G401 (cell line): ENCODE measurements at places on chromosomes 4 and X. TPM values are rescaled to one million over a fixed set of nuclear protein-coding genes. Genes with fewer than 3 reads are reported as not detected.

GRCh38 chrX:42460706-42461105 lies 317.3 kb downstream of the PPP1R2C start:
- DNase-seq = no peak

Gene TRIM2
- 0.44 and 0.62 TPM in 2 replicates for total RNA-seq

DNA sequence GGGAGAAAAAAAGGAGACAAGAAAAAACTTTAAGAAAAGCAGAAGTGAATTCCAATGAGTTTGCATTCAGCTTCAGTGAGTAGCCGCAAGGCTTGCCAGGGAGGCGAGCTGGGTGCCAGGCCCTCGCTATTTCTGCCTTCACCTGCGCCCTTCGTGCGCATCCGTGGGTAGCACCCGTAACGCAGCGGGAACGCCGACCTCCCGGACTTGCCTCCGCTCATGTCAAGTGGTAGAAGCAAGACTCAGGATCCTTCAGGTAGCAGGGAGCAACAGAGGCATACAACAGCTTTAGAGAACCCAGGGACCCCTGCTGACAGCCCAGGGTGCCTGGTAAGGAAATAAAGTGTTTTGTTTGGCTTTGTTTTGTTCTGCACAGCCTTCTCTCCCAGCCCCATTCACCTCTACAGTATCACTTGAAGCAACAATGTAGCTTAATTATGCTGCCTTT lies 140.0 kb upstream of the BCOR start:
- no peak for DNase-seq

Gene EDA
- 1.6 and 3.3 TPM in 2 replicates for total RNA-seq

Gene ZMAT1
- total RNA-seq = 0.68 and 1.6 TPM in 2 replicates

Gene RTL5
- total RNA-seq = 2.0 and 2.3 TPM in 2 replicates

DNA sequence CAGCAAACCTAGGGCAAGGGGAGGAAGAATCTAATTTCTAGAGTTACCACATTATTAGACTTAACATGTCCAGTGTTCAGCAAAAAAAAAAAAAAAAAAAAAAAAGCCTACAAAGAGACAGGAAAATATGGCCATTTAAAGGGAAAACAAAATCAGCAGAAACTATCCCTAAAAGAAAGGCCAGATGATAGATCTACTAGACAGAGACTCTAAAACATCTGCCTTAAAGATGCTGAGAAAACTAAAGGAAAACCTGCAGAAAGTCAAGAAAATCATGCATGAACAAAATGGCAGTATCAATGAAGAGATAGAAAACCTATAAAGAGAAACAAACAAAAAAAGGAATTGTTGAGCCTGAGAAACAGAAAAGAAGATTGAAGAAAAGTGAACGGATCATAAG lies 43.8 kb downstream of the NELFA start:
- no peak for DNase-seq

Gene PAPSS1
- 13.8 and 23.8 TPM in 2 replicates for total RNA-seq

DNA sequence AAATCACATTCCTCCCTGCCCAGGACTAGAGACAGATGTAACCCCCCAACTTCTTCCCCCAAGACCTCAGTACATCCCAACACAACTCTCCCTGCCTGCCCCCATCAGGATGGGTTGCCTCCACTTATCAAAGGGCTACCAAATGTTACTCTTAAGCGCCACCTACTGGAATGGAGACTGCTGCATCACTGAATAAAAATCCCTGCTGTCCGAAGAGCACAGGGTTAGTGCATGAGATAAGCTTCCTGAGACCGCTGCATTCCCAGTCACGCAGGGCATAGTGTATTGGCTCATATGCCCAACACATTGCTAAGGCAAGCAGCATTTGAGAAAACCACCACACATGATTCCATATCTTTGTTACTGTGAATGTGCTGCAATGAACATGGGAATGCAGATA lies 544.5 kb downstream of the PPP4R3C start:
- no peak for DNase-seq

DNA sequence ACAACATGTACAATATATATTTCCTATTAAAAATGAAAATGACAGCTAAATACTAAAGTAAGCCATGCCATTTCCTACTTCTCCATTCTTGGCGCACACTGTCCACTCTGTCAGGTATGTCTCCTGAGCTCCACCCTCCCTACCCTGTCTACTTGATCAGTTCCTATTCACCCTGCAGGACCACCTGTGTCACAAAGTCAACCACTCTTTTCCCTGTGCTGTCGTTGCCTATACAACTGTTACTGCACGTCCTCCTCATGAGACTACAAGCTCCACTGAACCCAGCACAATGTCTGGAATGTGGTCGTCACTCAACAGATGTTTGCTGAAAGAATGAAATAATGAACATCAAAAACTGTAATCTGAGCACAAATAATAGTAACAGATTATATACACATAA lies 54.9 kb downstream of the SLC9A7 start:
- DNase-seq = no peak

Gene DOK7
- total RNA-seq = 2.8 TPM in 1 of 2 replicates, not detected in the other

DNA sequence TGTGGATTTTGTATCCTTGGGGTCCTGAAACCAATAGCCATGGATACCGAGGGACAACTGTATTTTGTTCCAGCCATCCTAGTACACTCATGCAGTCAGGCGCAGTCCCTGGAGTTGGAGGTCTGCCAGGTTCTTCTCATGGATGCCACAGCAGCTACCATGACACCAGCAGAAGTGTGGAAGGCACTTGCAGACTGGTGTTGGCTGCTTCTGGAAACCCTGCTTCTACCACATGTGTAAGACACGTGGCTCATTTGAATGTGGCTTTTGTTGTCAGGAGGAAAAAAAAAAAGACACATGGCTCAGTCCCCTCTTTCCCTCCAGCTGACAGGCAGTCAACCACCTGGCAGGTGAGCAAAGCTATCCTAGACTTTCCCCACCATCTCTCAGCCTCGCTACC lies 19.4 kb downstream of the DRD5 start:
- peak; percentile 4 for DNase-seq

- no peak for DNase-seq
Measured at GRCh38 chrX:41152221-41152620, 67.0 kb downstream of the USP9X start.

Gene GLOD5
- total RNA-seq = not detected in 2 replicates
